ENCODE measurements at places on chromosomes 1 and 21. TPM values are rescaled to one million over a fixed set of nuclear protein-coding genes. Genes with fewer than 3 reads are reported as not detected.

- DNase-seq, result no peak
Observed at GRCh38 chr1:159800177-159800930, 1.8 kb upstream of the FCRL6 start.

- DNase-seq, result no peak
Observed at GRCh38 chr1:155860970-155861510, 1.7 kb downstream of the SYT11 start.

GRCh38 chr21:37224861-37225839, 42.0 kb downstream of the VPS26C start:
- DNase-seq, result no peak

ANKRD65 gene
- polyA plus RNA-seq, result not detected

- DNase-seq, result no peak
Observed at GRCh38 chr1:208977012-208977411, 606.5 kb upstream of the CAMK1G start.

ZC3H11A gene
- polyA plus RNA-seq, result 91.6 TPM

SPATA46 gene
- not detected for polyA plus RNA-seq

- DNase-seq, result no peak
Observed at GRCh38 chr1:229480495-229480894, 27.6 kb downstream of the NUP133 start.

GRCh38 chr1:143699731-143700130, 272.1 kb downstream of the FAM72C start:
- no peak for DNase-seq

TCHH gene
- polyA plus RNA-seq, result 0.03 TPM

DNA sequence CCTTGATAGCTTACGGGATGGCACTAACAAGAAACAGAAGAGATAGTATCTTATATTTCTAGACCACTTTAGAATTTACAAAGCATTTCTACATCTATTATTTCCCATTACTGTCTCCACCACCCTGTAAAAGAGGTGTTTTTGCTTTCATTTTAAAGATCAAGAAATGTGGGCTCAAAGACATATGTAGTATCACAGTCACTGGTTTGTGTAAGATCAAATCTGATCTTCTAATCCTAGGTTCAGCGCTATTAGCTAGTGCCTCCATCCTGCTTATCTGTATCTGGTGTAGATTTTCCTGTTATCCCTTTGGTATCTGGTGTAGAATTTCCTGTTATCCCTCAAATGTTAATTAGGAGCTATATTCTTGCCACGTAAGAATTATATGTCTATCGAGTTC, 23.6 kb upstream of the ZRANB2 start:
- no peak for DNase-seq

DNA sequence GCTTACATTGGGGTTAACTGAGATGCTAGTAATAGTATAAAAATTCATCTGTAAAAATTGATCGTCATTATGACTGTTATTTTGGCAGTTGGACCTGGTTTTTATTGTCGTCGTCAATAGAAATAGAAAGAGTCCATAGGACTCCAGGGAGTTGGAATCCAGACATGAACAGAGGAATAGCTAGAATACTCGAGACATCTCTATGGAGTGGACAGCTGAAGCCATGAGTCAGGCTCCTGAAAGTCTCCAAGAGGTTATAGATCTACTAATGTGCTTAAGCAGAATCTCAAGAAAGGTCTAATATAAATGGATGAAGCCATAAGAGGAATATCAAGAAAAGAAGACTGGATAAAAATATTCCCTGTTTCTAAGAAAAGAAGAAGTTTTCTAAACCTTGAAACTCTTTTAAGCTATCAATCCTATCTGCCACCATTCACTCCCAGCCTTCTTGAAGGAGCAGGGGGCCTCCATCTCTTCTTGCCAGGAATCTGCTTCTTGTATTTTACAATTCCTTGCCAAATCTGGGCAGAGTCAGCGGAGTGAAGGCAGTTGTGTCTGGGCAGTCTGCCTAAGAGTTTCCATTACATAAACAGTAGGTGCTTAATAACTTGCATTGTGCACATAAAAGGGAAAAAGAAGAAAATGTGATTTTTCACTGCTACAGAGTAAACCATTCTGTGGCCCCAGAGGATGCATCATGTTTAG, 163.3 kb downstream of the ST6GALNAC5 start:
- no peak for DNase-seq

SAMSN1 gene
- 135 TPM for polyA plus RNA-seq

RNF186 gene
- polyA plus RNA-seq, result not detected

GRCh38 chr1:21903638-21904453, 33.3 kb downstream of the HSPG2 start:
- DNase-seq, result peak; percentile 55

WASF2 gene
- 56.8 TPM for polyA plus RNA-seq

DNA sequence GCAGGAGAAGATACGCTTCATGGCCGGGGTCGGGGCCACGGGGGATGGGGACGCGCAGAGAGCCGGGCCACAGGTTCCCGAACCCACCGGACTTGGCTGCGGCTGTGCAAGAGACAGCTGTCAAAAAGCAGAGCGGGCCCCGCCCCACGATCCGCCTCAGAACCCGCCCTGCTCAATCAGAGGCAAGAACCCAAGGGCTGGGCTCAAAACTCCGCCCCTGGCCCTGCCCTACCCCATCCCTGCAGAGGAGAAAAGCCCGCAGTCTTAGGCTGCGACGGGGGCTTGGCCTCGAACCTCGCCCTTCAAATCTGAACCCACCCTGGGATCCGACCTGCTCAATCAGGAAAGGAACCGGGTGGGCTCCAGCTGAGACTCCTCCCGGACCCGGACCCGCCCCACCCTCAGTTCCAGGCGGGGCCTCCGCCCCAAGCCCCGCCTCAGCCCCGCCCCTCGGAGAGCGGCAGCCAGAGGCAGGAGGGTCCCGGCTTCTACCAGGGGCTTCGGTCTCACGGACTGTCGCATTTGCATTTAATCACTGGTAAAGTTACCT, at the start of gene ANKRD35:
Gene ANKRD35 (minus strand): TSS at position 129 of the 550 bp plus-strand sequence. CDS start 108 bp downstream, at position 21.
- peak; percentile 90 for DNase-seq
